Activated CD4-positive, alpha-beta T cell treated with anti-CD3 and anti-CD28 coated beads for 4 hours (primary cell): ENCODE measurements at places on chromosomes 4 and X.

DNA sequence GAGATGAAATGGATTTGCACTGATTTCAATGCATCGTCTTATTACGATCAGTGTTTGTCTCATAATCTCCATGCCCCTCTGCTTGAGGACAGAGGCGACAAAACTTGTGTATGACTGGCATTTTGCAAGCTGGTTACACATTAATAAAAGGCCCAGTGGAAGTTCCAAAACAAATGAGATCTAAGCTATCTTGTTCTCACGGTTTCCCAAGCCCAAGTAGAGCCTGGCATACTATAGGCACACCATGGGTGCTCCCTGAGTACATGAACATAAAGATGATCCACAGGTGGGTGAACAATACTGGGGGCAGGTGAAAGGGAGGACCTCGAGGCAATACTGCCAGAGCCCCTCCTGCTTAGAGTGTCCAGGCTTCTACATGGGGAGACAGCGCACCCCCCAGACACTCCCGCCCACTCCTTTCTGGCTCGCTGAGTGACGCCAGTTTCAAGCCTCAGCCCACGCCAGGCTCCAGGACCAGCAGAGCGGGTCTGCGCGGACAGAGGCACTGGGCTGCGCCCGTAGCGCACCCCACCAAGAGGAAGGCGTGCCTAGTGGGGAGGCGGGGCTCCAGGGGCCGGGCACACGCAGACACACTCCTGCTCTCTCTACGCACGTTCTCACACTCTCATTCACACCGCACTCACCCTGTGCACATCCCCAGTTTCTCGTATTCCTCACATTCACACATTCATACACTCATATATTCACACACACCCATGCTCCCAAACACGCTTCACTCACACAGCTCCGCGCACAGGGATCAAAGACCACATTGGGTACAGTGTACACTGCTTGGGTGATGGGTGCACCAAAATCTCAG is 8.9 kb upstream of the GSX2 start:
- DNase-seq = no peak

- DNase-seq = no peak
These were observed 364.2 kb downstream of the BMPR1B start for GRCh38 chr4:95122001-95122400.

- DNase-seq = no peak
These were observed 1047.4 kb downstream of the FAM133A start for GRCh38 chrX:94721386-94721785.

DNA sequence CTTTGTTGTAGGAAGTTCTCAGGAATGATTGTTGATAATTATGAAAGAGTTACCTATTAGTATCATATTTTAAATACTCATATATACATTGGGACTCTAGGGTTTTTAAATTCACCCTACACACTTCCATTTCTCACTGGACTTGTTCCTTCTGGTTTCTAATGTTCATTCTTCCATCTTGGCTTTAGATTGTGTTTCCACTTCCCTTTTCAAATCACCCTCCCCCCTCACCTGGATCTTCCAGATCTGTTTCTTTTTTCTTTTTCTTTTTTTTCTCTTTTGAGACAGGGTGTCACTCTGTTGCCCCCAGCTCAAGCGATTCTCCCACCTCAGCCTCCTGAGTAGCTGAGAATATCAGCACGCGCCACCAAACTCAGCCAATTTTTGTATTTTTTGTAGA is 6.7 kb upstream of the KIT start:
- no peak for DNase-seq

DNA sequence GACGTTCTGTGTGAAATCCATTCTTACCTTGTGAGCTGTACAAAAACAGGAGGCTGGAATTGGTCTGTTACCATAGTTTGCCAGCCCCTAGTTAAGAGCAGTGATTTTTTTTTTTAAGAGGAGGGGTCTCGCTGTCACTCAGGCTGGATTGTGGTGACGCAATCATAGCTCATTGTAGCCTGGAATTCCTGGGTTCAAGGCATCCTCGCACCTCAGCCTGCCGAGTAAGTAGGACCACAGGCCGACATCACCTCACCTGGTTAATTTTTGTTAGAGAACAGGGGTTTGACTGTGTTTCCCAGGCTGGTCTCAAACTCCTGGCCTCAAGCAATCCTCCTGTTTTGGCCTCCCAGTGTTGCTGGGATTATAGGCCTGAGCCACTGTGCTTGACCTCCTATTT is 7.5 kb downstream of the USP9X start:
- DNase-seq = no peak

DNA sequence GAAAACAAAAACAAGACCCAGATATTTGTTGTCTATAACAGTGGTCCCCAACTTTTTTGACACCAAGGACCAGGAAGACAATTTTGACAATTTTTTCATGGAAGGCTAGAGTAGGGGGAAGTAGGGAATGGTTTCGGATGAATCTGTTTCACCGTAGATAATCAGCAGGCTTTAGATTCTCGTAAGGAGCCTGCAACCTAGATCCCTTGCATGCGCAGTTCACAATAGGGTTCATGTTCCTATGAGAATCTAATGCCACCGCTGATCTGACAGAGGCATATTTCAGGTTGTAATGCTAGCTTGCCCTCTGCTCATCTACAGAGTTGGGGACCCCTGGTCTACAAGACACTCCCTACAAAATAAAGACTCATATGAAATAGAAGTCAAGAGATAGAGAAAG is 229.8 kb downstream of the NDST4 start:
- DNase-seq = no peak

DNA sequence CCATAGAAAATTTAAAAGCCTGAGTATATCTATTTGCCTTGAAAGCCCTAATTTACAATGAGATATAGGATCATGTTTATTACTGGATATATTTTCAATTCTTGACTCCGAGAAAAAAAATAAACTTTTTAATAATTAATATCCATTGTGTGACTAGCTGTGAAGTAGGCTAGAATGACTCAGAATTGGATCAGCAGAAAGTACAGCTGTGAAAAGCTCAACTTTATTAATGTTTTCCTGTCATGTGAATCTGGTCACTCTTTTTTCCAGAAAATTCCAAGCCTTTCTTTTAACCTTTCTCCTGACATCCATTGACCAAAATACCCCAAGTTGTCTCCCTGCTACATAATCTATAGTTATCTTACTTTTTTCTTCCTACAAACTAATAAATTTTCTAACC is 171.8 kb upstream of the PACRGL start:
- DNase-seq = no peak

DNA sequence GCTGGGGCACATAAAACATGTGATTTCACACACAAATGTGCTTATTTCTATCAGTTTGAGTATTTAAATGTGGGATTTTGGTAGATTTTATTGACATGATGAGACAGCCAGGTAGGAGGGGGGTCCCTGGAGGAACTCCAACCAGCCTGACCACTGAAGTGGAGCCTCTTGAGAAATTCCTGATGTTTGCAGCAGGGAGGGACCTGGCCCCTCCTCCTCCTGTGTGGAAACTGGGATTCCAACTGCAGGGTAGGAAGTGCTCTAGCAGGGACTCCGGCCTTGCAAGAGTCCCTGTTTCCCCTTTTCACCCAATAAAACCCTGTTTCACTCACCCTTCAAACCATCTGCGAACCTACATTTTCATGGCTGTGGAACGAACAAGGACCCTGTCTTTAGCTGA is 2224.0 kb upstream of the AGA start:
- DNase-seq = no peak

GRCh38 chr4:55729351-55730279 is 90.0 kb upstream of the EXOC1L start:
- DNase-seq = no peak

- no peak for DNase-seq
These were observed 93.4 kb downstream of the NHSL2 start for GRCh38 chrX:72003811-72004750.

DNA sequence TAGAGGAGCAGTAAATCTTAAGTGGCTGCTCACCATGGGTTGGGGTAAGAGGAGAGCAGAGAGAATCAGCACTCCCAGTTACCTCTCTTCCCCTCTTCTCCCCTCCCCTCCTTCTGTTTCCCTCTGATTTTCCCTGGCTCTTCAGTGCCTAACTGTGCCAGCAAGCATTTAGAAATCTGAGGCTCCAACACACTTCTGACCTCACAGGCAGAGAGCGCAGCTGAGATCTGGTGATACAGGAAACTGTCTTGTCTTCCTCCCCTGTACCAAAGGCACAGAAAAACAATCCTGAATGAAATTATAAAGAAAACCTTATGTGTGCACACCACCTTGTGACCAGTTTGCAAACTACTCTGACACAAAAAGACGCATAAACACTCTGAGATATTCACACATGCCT is 82.4 kb upstream of the SMIM10 start:
- no peak for DNase-seq
